ENCODE measurements at places on chromosomes 7 and 10. TPM values are rescaled to one million over a fixed set of nuclear protein-coding genes. Genes with fewer than 3 reads are reported as not detected.

GRCh38 chr7:28748346-28748745, 209.8 kb downstream of the TRIL start:
- DNase-seq = no peak

DNA sequence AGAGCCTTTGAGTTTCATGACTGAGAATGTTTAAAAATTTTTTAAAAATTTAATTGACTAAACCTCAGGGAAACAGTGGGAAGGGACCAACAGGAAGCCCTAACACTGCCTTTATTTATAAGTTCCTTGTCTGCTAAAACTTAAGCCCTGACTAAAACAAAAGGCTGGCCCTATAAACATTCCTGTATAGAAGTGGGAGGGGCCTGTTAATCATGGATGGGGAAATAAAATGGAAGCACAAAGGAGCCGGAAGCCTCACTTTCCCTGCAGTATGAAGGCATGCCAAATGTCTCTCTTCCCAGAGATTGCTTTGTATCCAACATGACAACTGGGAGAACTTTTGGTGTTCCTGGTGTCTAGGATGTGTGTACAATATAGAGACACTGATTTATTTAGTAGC, 66.0 kb downstream of the VPS50 start:
- DNase-seq = no peak

HNRNPA2B1 gene
- 295 TPM for total RNA-seq

DNA sequence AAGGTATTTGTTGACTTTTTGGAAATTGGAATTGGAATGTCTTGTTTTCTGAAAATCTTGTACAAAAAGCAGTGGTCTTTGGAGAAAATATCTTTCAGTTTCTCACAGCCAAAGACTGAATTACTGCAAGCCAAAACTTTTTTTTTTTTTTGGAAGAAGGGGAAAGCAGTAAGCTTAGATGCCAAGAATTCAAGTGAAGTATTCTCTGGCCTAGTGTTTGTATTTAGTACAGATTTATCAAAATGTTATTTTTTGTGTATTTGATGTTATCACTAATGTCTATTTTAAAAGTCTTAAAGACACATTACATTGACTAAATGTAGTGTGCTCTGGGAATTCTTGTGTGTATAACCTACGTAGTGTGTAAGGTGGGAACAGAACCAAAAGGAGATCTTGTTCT, 6.2 kb downstream of the TET1 start:
- no peak for DNase-seq

ALOX5 gene
- total RNA-seq = 8.3 TPM

GRCh38 chr7:108724251-108725100, 154.8 kb downstream of the DNAJB9 start:
- no peak for DNase-seq

DNA sequence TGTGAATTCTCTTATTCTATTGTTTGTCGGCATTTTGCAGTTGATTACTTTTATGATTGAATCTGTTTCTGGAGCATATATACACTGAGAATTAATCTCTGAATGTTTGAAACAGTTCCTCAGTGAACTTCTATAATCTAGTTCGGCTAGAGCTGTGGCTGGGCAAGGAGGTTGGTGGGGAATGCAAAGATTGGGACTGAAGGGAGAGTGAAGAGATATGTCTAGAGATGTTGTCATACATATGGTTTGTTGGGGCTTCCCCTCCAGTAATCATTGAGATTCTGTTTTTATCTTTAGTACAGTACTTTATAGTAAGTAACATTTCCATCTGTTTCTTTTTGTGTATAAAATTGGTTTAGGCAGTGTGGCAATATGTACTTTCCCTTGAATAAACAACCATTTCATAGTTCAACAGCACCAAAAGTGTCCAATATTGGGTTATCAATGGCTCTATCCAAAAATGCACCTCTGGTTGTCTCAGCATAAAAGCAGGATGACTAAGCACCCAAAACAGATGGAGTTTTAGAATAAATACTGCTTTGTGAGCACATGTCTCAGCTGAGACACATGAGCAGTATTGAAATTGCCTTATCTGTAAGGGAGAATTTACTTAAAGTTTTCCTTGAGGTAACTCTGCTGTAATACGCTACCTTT, 36.7 kb downstream of the WAC start:
- no peak for DNase-seq

DNA sequence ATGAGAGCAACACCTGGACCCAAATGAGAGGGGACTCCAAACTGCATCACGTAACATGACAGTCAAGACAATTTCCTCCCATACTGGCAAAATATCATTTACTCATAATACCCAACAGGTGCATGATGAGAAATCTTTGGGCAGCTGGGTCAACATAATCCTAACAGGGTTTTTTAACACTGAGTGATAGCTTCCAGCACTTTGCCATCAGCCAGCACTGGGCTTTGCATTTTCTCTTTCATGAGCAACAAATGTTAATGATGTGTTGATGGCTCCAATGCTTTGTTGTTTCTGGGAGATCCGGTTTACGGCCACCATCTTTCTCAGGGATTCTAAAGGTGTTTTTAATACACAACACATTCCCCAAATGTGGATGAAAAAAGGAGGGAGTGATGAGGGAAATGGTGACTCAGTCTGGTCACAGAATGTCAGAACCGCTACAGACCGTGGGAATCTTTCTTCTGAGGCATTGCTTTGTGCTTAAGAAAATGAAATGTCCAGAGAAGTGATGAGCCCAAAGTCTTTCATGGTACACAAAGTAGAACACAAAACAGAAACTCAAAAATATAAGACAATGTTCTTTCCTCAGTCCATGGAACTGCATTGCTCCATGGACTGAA, 705.7 kb upstream of the IGFBP3 start:
- no peak for DNase-seq

DNA sequence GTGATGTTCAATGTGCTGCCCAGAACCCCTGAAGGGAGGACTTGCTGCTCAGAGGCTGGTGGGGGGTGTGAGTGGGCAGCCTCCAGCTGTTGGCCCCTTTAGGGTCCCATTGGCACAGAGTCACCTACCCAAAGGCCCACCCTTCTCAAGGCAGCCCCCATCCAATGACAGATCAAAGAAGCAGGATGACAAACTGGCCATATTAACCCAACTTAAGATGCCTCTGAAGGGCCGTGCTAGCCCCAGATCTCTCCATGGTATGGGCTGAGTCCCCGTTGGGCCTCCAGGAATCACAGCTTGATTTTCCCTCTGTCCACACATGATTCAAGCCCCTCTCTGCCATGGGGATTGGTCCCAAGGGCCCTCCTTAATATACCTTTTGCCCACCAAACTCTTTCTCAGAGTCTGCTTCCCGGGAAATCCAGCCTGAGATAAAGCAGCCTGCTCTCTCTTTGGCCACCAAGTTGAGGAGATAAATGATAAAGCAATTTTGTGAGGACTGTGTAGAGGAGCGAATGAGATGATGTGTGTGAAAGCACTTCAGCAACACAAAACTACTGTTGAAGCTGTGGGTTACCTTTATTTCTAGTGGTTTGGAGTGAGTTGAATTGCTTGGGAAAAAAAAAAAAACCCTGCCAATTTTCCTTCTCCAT, 38.2 kb upstream of the C10orf71 start:
- DNase-seq = no peak

GRCh38 chr10:100446130-100446761, 16.6 kb upstream of the WNT8B start:
- DNase-seq = no peak

DNA sequence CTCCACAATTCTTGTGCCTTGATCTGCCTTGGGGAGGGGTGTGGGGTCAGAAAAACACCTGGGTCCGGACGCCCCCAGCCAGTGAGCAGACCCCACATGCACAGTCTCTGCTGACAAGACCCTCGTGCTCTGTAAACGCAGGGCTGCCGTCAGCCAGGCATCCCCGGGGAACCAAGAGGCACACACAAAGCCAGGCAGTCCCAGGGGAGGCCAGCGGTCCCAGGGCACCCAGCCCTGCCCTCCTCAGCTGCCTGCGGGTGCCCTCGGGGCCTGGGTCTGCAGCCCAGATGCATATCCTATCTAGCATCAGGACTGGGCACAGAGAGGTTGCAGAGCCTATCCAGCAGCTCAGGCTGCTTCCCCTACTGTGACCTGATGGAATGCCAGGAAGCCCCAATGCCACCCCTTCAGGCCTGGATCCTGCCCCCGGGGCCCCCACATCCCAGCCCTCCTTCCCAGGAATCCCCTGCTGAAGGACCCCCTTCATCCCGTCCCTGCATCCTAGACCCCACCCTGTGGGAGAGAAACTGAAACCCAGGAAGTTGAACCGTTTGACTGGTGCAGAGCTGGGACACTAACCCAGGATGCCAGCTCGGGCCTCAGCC, 92.4 kb downstream of the MICALL2 start:
- no peak for DNase-seq

DNA sequence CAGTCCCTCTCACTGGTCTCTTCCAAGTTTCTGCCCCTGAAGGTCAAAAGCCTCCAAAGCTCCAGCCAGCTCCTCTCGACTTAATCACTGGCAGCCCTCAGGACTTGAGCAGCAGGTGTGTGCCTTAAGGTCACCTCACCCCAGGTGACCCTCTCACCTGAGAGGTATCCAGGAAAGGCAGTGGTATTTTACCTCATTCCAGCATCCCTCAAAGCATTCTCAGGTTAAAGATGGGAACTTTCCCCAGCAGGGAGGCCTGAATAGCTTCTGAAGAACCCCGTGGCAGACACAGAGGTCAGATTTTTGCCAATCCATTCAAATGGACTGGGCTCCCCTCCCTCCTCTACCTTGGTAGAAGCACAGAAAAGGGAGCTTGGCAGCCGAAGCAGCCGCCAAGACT, 148.2 kb downstream of the GFRA1 start:
- no peak for DNase-seq

- no peak for DNase-seq
These were observed 688.0 kb upstream of the ANKRD30A start for GRCh38 chr10:36437367-36437766.

DNA sequence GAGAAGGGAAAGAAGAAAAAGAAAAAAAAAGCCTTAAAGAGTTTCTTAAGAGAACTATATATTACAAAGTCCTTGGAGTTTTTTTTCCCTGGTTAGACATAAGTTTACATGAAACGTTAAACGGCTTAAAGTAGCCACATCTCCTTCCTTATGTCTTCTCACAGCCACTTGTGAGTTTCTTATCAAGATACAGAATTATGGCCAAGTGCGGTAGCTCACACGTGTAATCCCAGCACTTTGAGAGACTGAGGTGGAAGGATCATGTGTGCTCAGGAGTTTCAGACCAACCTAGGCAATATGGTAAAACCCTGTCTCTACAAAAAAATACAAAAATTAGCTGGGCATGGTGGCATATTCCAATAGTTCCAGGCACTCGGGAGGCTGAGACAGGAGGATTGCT, 54.3 kb downstream of the IKZF1 start:
- no peak for DNase-seq

DNA sequence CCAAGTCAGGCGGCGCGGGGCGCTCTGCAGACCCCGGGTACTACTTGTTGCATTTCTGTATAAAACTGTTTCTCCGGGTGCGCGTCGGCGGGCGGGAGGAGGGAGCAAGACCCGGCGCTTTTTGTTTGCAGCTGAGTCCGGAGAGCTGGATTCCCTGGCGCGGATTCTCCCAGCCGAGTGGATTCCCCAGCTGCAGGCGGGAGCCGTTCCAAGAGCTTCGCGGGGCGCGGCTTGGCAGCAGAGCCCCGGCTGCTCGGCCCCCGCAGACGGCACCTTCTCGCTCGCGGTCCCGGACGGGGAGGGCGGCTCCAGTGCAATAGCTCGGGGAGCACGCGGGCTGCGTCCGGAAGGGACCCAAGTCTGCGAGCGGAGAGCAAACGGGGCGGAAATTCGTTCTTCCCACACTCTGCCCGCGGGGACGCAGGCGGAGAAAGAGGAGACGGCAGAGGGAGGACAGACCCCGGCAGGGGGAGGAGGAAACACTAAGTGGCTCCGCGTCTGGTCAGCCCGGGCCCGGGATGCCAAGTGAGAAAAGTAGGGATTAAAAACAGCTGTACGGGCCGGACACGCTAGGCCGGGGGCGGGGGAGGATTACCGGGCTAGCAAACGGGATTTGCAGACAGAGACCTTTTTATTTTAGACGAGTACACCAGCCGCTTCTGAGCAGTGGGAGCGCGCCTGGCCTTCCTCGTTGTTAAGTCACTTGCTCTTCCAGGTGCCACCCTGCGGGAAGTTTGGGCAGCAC, at the start of gene TRIL:
TSS of gene TRIL (minus strand) at position 96 of the 745 bp plus-strand sequence. CDS start 284 bp downstream, outside the sequence.
- DNase-seq = peak; percentile 72

- DNase-seq = no peak
These were observed 99.6 kb downstream of the JAZF1 start for GRCh38 chr7:28081016-28081415.

CUL2 gene
- 25.0 TPM for total RNA-seq

GRCh38 chr7:85041605-85042216, 145.1 kb downstream of the SEMA3D start:
- DNase-seq = peak; percentile 39

DNA sequence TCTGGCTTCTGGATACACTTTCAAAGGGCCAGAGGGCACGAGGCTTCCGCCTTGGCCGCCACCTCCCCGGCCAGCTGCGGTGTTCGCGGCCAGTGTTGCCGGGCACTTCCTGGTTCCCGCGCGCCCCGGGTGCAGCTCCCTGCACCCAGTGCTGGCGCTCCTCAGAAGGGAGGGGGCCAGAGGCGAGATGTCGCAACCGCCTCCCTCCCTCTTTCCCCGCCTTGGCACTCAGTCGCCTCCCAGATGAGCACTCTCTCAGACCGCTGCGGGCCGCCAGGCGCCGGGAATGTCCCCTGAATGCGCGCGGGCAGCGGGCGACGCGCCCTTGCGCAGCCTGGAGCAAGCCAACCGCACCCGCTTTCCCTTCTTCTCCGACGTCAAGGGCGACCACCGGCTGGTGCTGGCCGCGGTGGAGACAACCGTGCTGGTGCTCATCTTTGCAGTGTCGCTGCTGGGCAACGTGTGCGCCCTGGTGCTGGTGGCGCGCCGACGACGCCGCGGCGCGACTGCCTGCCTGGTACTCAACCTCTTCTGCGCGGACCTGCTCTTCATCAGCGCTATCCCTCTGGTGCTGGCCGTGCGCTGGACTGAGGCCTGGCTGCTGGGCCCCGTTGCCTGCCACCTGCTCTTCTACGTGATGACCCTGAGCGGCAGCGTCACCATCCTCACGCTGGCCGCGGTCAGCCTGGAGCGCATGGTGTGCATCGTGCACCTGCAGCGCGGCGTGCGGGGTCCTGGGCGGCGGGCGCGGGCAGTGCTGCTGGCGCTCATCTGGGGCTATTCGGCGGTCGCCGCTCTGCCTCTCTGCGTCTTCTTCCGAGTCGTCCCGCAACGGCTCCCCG, at the start of gene FFAR4:
TSS of gene FFAR4 (plus strand) at position 231 of the 842 bp plus-strand sequence. CDS start at position 287, 56 bp downstream.
- peak; percentile 75 for DNase-seq

GRCh38 chr7:126460664-126461063, 792.1 kb downstream of the GRM8 start:
- no peak for DNase-seq

- DNase-seq = peak; percentile 56
These were observed 1.8 kb downstream of the CLIP2 start for GRCh38 chr7:74290981-74291441.

Measured in left colon (tissue), 2 donors.